ENCODE measurements at places on chromosomes 13 and 19.

GRCh38 chr19:54667217-54667616, 4.4 kb downstream of the LILRB4 start:
- DNase-seq = no peak

DNA sequence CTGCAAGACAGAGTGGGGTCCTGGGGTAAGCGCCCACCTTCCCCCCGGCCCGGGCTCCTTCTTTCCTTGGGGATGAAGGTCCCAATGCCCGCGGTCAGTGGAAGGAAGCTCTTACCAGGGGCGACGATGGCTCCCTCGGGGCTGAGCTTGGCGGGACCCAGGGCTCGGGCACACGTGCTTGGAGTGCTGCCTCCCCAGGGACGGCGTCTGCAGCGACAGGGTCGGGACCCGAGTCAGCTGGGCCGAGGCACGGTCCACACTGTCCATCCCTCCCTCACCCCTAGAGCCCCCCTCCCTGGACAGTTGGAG, 3.5 kb downstream of the JSRP1 start:
- no peak for DNase-seq

DNA sequence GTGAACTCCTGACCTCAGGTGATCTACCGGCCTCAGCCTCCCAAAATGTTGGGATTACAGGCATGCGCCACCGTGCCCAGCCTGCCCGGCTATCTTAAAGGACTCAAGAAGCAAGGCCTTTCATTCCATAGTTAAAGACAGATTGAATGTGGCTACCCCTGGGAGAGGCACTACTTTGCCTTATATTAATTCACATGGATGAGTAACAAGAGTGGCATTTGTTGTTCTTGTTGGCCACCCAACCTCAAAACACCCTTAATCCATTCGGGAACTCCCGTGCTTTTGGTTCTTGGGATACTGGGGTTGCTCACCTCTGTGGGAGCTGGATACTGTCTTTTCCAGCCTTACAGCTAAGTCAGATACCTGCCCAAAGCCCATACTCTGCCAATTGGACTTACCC, 34.4 kb upstream of the ABCC4 start:
- no peak for DNase-seq

- DNase-seq = no peak
These were observed 778 bp upstream of the LRRC4B start for GRCh38 chr19:50568728-50569698.

DNA sequence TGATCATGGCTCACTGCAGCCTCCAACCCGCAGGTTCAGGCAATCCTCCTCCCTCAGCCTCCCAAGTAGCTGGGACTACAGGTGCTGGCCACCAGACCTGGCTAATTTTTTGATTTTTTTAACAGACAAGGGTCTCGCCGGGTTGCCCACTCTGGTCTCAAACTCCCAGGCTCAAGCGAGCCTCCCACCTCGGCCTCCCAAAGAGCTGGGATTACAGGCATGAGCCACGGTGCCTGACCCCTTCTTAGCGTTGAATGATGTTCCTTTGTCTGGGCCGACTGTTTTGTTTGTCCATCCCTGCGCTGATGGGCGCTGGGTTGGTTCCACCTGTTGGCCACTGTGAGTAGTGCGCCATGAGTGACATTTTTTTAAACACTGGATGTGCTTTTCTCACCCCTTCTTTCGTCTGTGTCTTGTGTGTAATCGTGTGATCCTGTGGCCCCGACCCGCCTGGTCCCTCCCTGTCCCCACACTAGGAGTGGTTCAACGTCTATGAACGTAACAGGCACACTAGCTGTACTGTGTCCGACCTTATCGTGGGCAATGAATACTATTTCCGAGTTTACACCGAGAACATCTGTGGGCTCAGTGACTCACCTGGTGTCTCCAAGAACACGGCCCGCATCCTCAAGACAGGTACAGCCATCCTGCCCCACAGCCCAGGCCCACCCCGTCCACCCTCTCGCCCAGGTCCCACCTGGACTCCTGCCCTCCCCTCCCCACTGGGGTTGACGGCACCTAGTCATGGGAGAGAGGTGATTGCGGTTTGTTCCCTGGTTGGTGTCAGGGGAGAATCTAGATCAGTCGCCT, 15.0 kb upstream of the EMC10 start:
- DNase-seq = peak; percentile 36

- DNase-seq = no peak
These were observed 7.5 kb downstream of the IL4I1 start for GRCh38 chr19:49889038-49889686.

DNA sequence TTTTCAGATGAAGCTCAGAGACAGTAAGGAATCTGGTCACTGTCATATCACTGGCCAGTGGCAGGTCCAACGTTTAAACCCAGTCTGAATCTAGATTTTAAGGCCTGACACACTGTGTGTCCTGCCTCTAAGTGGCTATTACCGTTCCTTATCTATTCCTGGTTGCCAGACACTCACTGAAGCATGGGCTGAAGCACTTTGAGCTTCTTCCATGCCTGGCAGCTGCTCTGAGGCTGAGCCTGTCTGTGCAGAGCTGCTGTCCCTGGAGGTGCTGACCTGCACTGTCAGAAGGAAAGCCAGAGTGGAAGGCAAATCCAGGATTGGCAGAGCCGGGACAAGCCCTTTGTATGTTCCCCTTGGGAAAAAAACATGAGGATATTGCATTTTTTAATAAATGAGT, 109.2 kb upstream of the SLC7A1 start:
- DNase-seq = no peak

DNA sequence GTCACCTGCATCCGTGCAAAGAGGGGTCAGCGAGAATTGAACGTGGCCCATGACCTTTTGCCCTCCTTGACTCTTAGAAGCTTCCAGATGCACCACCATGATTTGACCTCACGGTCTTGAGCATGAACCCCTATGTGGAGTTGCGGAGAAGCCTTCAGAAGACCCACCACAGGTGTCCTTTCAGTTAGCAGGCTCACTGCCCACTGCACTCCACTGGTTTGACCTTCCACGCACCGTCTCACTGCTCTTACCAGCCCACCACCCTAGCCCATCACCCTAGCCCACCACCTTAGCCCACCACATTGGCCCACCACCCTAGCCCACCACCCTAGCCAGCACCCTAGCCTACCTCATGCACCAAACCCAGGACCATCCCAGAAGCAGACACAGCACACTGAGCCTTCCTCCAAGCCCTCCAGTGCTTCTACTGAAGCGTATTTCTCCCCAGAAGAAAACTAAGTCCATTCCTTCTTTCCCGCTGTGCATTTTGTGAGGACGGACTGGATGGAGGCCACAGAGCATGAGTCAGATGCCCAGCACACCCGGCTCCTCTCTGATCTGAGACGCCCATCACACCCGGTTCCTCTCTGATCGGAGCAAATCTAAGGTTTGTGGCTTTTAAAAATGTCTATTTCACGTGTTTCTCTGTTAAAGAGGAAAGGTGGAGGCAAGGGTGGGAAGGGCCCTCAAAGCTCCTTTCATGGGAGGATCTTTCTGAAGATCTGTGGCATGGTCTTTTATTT, 45.8 kb downstream of the SOX1 start:
- no peak for DNase-seq

DNA sequence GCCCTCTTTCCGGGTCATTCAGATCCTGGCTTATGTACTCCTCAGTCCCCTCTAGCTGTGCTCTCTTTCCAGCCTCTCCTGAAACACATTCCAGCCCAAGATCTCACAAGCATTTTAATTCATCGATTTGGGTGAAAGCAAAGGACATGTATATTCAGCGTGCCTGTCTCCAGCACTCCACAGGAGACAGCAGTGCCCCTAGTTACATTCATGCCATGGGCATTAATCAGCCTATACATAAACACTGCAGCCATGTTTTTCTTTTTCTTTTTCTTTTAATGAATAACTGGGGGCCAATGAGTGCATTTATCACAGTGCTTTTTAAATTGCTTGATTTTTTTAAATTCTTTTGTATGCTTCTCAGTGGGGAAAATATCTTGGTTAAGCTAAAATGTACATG, 199.1 kb downstream of the DCT start:
- no peak for DNase-seq

DNA sequence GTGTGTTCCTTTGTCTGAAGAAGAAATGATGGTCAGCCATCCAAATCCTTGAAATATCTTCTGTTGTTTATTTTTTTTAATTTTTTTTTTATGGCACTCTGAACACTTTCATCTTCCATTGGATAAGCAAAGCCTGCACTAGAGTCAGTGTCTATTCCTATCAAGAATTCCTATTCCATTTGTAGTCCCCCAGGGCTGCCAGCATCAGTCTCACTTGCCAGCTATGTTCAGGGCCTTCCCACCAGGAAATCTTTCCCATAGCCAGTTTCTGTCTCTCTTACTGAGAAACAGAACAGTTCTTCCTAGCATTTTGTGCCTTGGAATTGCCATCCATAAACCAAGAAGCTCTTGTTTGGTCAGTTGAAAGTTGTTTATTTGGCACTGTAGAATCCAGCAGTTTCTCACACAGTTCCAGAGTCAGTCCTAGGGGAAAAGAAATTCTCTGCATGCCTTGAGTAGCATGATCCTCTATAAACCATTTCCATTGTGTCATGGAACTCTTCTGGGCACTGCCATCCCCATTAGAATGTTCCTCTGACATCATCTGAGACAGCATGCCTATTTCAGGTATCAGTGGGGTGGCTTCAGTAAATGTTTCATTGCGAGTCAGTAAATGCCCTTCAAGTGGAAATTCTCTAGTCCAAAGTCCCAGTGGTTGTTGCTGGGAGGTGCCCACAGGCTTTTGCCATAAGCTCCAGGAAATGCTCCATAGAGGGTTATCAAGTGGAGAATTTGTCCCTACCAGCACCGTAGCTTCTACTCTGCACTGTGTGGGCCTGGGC, 18.7 kb upstream of the SPRYD7 start:
- no peak for DNase-seq

GRCh38 chr13:49343731-49344130, 96.0 kb downstream of the CDADC1 start:
- no peak for DNase-seq

- no peak for DNase-seq
These were observed 357.9 kb downstream of the SLITRK6 start for GRCh38 chr13:85441364-85441763.

- DNase-seq = no peak
These were observed 6.9 kb upstream of the SULT2B1 start for GRCh38 chr19:48544856-48545750.

DNA sequence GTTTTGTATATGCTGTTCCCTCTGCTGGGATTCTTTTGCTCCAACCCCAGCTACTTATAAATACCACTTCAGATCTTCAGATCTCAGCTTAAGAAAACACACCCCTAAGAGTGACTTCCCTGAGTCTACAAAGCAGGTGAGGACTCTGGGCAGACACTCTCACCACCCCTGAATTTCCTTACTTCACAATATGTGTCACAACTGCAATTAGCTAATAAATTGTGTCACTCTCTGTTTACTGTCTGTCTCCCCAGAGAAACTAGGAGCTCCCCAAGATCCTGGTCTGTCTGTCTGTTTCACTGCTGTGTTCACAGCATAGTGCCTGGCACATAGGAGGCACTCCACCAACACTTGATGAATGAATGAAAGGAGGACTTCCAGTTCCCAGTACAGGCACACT, 14.4 kb downstream of the CEBPA start:
- DNase-seq = no peak

DNA sequence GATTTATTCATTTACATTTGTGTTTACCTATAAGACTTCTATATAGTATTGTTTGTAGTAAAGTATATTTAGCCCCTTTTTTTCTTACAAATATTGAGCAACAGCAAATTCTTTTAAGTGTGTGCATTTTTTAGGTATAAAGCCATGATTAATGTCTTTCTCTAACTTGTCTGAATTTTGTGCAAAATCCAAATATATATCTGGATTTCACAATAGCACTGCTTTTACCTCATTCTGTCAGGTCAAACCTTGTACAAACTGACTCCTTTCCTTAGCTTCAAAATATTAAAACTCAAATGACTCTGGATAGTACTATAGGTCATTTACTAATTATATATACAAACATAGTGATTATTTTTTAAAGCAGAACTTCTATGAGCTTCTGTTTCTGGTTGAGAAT, 563.0 kb upstream of the SPRY2 start:
- no peak for DNase-seq

DNA sequence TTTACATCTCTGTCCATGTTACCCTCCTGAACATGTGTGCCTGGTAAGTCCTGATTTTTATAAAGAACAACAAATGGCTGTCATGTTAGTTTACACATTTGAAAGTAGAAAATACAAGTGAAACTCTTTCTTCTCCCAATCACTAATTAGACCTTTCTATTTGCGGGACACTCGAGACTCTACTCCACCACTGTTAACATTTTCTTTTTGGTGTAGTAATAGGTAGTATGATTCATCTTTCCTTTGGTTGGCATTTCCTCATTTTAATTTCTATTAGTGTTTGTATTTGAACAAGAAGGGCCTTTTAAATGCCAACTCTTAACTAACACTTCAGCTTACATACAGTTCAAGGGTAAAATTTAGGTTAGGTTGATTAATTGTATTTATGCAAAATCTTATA, 371.1 kb downstream of the PCDH9 start:
- DNase-seq = no peak

GRCh38 chr13:112943309-112944125, 25.5 kb upstream of the MCF2L start:
- peak; percentile 9 for DNase-seq

DNA sequence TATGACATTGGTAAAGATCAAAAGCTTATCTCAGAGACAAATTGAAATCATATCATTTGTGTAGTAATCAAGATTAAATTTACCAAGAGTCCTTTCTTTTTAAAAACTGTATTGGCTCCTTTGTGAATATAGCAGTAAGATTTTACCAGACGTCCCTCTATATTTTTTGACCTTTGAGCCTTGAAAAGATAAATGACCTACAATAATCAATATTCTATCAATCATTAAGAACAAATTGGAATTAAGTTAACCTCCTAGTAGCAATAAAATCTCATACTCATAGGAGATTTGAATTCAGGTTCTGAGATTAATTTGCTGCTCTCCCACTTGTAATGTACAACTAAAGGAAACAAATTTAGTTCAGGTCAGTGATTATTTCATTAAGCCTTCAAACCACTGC, 78.3 kb downstream of the FGF14 start:
- DNase-seq = no peak

DNA sequence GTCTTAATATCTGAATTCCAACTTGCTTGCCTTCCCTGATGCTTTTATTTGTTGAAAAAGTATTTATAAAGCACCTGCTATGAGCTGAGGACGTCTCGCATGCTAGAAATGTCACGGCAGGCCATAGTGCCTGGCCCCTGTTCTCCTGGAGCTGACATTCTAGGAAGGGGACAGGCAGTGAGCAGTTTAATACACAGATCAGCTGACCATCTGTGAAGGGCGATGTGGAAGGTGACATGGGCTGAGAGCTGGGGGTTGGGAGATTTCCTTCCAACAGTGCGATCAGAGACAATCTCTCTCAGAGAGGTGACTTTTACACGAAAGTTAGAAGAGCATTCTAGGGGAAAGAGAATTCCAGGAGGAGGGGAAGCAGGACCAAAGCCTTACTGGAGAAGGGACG, 153.2 kb downstream of the ZNF536 start:
- no peak for DNase-seq

GRCh38 chr19:3743486-3743885, 18.0 kb downstream of the APBA3 start:
- peak; percentile 15 for DNase-seq
